ENCODE measurements at places on chromosomes 5 and 9.

GRCh38 chr5:125160787-125161502 lies 414.5 kb upstream of the ZNF608 start:
- no peak for DNase-seq

GRCh38 chr5:15763754-15764153 lies 263.8 kb downstream of the FBXL7 start:
- DNase-seq, result no peak

DNA sequence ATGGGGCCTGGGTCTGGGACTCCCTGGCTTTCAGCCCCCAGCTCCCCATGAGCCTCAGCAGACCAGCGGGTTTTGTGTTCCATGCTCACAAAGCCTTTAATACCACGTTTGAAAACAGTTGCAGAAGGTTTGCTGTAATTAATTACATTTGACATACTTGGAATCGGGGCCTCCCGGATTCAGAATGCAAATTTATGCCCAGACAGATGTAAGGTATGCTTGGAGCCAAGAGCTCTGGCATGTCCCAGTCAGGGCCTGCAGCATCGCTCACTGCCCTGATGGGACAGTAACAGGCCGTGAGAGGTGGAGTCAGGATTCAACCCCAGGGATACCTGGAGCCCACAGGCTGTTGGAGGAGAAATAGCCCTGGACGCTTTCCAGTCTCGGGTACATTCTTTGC lies 12.2 kb downstream of the ZNF618 start:
- DNase-seq, result no peak

DNA sequence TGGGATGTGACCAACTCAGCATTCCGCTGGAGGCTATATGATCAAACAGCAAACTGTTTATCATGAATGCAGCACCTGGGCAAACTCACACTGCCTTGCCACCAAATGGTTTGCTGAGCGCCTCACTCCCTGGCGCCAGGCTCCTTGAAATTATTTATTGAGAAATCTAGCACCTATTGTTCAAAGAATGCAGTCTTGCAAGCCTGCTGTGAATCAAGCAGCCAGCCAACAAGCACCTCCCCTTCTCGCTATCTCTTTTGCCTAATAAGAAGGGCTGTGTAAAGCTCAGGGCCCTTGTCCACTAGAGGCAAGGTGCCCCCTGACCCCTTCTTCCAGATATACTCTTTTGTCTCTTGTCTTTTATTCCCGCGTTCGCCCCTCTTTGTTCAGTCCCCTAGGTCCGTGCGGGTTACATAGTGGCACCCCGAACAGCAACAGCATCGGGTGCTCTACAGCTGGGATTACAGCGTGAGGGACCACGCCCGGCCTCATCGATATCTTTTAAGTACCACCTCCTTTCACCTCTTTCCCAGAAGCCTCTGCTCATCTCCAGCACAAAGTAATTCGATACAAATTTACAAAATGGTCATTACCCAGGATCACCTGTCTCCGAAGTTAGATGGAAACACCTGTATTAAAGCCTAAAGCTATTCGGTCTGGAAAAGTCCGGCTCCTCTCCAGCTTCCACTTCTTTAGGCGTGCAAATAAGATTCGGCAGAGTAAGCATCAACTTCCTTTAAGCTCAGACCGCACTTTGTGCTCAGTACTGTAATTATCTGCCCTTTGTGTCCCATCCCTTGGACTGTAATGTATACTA lies 896 bp downstream of the RIGI start:
- no peak for DNase-seq

DNA sequence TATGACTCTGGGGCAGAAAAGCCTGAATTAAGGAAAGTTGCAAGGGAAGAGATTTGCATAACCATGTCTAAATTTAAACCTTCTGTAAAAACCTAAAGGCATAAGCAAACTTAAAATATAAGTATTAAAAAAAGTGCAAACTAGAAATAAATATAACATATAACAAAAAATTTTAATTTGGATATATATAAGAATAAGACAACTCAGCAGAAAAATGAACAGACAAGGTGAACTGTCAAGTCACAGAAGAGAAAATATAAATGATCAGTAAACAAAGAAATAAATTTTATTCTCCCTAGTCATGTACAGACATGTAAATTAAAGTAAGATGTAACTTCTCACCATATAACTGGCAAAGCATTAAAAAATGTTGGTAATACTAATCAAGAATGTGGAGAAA lies 37.0 kb downstream of the C5orf22 start:
- DNase-seq, result no peak

GRCh38 chr9:22922222-22922621 lies 475.6 kb downstream of the DMRTA1 start:
- DNase-seq, result no peak

GRCh38 chr9:119126040-119126439 lies 243.2 kb downstream of the BRINP1 start:
- no peak for DNase-seq

DNA sequence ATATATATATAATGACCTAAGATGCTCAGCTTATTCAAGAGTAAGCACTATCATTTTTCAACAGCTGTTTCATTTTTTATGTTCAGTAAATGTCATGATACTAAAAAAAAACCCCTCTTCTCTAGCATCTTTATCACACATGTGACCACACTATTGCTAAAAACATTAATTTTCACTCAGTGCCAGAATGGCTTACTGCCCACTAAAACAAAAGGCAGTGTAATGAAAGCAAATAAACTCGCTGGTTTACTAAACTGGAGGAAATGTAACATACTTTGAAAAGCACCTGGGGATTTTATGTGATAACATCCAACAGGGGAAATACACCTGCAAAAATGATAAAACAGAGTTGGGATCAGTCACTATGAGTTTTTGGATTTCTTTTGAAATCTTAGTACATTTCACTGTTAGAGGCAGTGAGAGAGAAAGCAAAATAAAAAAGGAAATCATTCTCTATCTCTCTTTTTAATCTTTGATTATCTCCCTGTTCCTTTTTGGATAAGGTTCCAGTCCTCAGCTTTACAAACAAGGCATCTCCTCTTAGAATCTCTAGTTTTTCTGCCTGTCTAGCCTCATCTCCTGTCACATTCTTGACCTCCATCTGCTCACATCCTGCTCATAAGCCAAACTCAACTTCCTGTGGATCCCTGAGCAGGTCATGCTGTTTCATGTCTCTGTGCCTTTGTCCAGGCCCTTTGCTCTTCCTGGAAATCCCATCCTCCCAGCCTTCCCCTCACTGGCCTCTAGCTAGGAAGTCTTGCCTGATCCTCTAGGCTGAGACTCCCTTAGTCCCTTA lies 338.0 kb downstream of the MAN2A1 start:
- DNase-seq, result no peak

GRCh38 chr9:8362250-8362649 lies 562.7 kb upstream of the DMAC1 start:
- DNase-seq, result no peak

- DNase-seq, result no peak
These were observed 34.5 kb upstream of the MED27 start for GRCh38 chr9:132114102-132114707.

GRCh38 chr5:10227379-10227778 lies 22.3 kb downstream of the ATPSCKMT start:
- DNase-seq, result no peak

- no peak for DNase-seq
These were observed 944.5 kb upstream of the CTNND2 start for GRCh38 chr5:12848709-12849108.

DNA sequence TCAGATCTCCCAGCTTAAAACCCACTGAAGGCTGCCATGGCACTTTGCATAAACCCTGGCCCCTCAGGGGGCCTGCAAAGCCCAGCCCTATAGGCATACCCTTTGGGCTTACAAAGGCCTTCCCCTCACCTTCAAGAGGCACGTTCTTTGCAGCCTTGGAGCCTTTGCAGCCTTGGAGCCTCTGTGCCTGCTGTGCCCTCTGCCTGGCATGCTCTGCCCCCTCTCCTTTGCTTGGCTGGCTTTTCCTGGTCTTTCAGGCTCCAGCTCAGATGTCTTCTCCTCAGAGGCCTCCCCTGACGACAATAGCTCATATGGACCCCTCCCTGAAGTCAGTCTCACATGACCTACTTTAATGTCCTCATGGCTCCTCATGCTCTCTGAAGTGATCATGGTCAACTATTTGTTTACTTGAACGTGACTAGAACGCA lies 60.3 kb downstream of the CXXC5 start:
- DNase-seq, result no peak

- DNase-seq, result no peak
These were observed 33.0 kb downstream of the VAV2 start for GRCh38 chr9:133959171-133959570.

GRCh38 chr5:159203351-159203750 lies 6.0 kb downstream of the RNF145 start:
- no peak for DNase-seq

DNA sequence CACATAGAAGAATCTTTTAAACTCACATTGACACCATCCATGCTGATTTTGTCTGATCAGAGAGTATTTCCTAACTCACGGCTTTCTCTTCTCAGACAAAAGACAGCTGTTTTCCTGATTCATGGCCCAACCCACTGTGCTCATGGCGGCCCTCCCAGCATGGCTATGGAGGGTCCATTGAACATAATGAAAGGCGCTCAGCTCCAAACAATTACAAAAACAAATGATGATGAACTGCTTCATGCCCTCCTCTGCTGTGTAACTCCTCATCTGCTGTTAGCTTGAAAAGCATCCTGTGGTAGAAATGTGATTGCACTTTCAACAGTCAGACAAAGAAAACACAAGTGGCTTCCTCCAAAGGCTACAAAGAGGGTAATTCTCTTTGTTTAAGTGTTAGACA lies 673.8 kb downstream of the PRELID2 start:
- no peak for DNase-seq

- no peak for DNase-seq
These were observed 41.5 kb downstream of the SVEP1 start for GRCh38 chr9:110537841-110538646.

DNA sequence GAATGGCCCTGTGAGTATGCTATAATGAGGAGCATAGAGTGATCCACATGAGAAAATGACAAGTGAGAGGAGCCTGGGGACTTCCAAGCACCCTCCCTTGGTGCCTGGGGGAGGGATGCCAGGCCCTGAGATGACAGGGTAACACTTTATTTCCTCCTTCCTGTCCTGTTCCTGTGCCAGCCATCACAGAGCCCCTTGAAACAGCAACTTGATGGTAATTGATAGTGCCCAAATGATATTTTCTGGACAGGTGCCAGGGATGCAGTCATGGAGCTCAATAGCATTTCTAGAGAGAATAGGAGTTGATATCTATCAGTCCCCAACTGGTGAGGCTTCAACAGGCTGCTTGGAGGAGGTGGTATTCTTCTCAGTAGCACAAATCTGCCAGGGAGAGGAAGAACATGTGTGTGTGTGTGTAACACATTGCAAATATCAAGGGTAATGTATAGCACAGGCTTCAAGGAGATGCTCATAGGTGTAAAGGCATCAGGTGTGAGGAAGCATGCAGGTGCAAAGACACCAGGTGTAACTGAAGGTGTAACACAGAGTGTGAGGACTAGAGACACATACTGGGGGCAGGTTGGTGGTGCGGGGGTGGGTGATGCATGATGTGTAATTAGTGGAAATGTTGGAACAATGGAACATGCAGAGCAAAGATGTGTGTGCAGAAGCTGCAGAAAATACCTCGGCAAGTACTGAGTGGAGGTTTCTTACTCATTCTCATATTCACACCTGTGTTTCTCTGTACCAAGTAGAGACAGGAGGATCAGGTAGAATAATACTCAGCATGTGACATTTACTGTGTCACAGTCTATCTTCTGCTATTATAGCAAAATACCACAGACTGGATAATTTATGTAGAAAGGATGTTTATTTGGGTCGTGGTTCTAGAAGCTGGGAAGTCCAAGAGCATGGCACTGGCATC lies 18.1 kb upstream of the WWC1 start:
- DNase-seq, result no peak

- no peak for DNase-seq
These were observed 180.7 kb upstream of the ZNF618 start for GRCh38 chr9:113695440-113695851.

- DNase-seq, result no peak
These were observed 17.9 kb downstream of the FER start for GRCh38 chr5:108765647-108766046.

DNA sequence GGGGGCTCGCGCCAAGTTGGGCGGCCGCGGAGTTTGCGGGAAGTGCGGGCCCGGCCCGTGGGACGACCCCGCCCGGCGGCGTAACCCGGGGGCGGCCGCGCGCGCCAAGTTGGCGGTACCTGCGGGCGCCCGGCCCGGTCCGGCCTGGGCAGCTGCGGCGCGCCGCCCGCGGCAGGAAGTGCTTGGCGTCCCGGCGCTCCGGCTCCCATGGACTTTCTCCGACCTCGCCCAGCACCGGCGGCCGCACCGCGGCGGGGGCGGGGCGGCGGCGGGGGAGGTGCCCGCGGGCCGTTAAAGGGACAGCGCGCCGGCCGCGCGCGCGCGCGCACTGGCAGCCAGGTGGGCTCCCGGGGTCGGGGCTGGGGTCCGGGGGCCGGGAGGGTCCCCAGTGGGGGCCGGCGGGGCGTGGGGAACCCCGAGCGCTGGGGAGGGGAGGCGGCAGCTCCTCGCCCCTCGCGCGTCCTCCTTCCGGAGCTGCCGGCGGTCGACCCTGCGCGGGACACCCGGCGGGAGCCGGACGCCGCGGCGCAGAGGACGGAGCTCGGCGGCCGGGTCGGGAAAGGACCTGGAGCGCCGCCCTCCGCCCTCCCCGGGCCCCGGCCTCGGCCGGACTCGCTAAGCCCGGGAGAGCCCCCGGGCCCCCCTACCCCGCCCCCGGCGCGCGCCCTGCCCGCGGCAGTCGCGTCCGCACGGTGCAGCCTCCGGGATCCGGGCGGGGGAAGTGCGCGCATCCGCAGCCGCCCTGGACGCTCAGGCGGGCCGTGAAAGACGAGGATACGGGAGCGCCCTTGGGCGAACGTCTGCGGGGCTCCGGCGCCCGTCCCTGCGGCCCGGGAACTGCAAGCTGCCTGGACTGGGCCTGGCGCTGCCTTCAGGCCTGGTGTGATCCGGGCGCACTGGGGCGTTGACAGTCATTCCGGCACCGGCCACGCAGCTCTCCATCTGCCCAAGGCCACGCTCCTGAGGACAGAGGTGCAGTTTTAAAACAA lies at the start of gene NACC2:
TSS of gene NACC2 (minus strand) at position 220 of the 989 bp plus-strand sequence. CDS start 44,768 bp downstream, outside the sequence.
- no peak for DNase-seq

DNA sequence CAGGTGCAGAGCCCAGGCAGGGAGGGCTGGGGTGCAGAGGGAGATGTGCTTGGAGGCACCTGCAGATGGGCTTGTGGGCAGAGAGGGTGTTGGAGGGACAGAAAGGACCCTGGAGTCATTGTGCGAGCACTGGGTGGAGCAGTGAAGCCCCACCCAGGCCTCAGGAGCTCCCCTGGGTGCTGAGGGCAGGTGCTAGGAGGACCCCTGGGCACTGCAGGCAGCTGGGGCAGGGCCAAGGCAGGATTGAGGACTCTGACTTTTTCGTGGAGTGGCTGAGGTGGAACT lies 10.3 kb upstream of the SLC6A18 start:
- no peak for DNase-seq

DNA sequence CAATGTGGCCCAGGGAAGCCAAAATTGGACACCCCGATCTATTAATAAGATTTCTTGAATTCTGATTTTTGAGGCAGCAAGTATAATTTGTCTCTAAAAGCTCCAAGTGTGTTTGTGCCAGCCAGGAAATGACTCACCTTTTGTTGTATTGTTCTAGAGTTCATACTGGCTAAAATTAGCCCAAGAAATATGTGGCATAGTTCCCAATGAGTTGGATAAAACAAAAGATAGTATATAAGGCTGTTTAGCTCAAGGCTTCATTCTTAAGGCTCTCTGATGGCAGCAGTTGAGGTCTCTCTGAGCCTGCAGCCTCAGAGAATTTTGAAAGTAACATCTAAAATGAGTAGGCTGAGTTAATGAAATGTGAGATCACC lies 21.6 kb downstream of the HMGXB3 start:
- no peak for DNase-seq

GRCh38 chr5:55702598-55703345 lies 9.4 kb downstream of the SLC38A9 start:
- no peak for DNase-seq

Measured in GM18507 (cell line).